ENCODE measurements at places on chromosomes 2 and 18.

DNA sequence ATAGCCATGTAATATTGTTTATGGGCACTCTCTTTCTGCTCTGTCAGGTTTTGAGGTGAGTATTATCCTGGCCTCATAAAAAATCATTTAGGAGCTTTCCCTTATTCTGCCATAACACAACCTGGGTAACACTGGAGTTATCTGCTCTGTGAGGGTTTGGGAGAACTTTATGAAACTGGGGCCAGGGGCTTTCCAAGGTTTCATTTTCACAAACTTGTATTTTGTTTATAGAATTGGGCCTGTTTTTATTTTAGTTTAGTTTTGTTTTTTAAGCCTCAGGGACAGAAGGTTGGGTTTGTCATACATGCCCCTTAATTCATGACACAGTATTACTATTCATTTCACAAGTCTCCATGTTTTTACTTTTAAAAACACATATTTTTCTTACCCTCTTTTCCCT lies 83.5 kb downstream of the IRS1 start:
- DNase-seq = no peak

DNA sequence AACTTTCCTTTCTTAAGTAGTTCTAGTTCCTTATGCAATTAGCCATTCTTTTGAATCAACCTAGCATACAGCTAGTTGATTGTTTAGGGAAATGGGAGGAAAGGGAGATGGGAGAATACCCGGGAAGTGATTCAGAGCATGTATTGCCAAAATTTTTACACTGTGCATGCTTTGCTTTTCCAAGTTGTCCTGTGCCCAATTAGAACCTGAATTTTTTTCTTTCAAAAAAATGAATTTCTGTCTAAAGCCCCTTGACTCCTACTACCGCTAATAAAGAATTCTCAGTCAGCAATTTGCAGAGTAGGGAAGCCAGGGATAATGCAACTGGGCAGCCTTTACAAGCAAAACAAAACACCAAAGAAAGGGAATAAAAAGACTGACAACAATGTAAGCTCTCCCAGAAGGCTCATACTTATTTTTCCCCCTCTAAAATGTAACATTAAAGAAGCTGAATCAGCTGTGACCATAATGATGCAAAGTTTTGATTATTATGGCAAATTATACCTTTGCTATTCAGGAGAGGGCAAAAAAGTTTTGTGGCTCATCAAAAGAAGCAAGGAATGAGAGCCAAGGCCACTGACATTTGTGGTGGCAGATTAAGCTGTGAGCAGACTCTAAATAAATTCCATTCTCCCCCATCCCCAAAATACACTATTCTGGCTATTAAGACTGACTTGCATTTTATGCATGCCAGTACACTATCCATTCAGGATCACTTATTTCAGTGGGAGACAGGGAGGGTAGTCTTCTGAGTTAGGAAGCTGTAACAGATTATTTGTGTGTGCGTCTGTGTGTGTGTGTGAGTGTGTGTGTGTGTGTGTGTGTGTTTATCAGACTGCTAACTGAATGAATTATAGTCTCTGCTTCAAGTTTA lies 174.3 kb downstream of the ERBB4 start:
- no peak for DNase-seq

- DNase-seq = no peak
These were observed 98.2 kb downstream of the GAREM1 start for GRCh38 chr18:32372381-32373061.

GRCh38 chr18:23228102-23229061 lies 93.1 kb downstream of the CABLES1 start:
- DNase-seq = no peak

DNA sequence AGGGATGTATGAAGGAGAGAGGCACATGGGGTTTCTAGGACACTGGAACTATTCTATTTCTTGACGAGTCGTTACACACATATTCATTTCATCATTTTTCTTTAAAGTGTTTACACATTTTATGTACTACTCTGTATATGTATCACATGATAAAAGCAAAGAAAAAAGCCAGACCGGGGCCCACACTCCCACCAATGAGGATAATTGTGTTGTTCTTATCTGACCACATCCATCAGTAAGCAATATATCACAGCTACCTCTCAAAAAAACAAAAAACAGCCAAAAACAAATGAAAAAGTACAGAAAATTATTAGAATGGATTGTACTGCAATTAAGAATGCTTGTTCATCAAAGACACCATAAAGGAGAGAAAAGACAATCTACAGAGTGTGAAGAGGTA lies 14.2 kb upstream of the CNRIP1 start:
- DNase-seq = no peak

DNA sequence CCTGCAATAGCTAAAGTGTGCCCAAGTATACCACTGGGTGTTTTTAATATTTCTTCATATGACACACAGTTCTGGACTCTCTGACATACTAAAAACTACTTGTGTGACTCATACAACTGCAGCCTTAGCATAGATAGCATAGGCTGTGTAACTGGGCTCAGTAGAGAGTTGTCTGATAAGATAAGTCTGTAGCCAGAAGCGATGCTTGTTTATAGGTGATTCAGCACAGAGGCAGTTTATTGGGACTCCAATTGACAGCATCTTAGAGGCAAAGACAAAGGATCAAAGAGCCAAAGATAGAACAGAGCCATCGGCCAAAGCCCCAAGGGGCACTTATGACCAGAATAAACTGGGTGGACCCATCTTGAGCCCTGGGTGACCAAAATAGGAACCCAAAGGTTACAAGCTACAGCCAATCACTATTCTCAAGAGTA lies 42.3 kb downstream of the AAK1 start:
- no peak for DNase-seq

GRCh38 chr2:109185821-109186570 lies 57.0 kb downstream of the SH3RF3 start:
- DNase-seq = no peak

DNA sequence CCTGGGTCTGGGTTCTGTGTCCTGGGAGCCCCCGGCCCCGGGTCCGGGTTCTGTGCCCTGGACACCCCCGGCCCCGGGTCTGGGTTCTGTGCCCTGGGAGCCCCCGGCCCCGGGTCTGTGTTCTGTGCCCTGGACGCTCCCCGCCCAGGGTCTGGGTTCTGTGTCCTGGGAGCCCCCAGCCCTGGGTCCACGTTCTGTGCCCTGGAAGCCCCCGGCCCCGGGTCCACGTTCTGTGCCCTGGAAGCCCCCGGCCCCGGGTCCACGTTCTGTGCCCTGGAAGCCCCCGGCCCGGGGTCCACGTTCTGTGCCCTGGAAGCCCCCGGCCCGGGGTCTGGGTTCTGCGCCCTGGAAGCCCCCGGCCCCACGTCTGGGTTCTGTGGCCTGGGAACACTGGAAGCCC lies 253.9 kb downstream of the TWIST2 start:
- no peak for DNase-seq
